ENCODE measurements at places on chromosomes 2 and 18.
A peak's percentile ranks its signal among the peaks of the same experiment; 100 is the strongest.

DNA sequence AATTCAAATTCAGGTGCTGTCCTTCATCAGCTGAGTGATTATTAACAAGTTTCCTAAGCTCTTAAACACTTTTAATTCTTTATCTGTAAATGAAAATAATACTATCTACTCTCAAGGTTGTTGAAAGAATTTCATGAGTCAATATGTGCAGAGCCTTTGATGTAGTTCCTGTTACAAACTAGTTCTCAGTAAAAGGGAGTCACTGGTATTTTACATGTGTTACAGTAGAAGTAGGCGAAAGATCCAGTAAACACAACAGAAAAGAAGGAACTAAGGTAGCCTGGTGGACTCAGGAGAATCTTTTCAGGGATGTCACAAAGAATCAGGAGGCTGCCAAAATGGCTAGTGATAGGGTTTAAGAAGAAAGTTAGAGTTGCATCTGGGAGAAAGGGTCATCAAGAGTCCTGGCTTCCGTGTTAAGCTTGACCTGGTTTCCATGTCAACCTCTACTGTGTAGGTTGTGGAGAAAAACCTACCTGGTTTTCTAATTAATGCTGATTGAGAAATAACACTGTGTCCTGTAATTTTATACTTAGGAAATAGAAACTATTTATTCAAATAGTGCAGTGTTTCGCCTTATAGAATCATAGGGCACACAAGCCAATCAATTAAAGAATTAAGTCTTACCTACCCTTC lies 58.3 kb upstream of the TRIB2 start:
- DNase-seq, result no peak

GRCh38 chr2:125405816-125406215 lies 1250.1 kb upstream of the GYPC start:
- no peak for DNase-seq

DNA sequence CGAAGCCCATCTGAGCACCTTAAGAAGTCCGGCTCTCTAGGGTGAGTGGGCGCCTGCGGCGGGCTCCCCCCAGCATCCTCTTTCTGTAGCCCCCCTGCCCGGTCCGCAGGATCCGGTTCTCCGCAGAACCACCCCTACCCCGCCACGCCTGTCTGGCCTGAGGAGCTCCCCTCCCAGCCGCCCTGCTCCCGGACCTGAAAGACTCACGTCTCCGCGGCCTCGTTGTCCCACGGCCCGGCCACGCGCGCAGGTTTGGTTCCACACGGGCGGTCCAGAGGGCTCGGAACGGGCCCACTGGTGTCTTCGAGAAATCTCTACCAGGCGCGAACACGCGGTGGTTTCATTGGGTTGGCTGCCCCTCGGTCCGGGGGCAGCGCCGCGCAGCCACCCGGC lies 237 bp downstream of the SLC39A6 start:
- no peak for DNase-seq

- DNase-seq, result no peak
Measured at GRCh38 chr2:29640360-29640759, 281.0 kb downstream of the ALK start.

DNA sequence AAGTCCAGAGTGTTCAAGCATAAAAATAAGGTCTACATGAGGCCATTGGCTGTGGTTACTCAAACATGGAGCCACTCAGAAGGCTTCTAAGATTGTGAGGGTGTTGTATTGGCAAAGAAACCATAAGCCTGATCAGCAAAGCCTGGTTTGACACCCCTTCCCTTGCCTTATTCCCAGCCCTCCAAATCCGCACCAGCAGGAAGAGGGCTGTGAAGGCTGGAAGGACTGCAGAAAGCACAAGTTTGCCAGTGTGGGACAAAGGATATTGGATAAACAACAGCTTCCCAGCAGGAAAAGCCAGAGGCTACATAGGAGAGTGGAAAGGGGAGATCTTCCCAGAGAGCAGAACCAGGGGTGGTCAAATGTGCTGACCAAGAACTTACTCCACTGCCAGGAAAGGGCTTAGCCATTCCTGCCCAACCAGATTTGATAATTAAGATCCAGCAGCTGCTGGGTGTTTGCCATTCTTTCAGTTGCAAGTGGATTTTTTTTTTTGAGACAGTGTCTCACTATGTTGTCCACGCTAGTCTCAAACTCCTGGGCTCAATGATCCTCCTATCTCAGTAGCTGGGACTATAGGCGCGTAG lies 1.5 kb upstream of the PRKAG3 start:
- DNase-seq, result no peak

- DNase-seq, result no peak
Measured at GRCh38 chr2:8320311-8321066, 361.4 kb upstream of the ID2 start.

DNA sequence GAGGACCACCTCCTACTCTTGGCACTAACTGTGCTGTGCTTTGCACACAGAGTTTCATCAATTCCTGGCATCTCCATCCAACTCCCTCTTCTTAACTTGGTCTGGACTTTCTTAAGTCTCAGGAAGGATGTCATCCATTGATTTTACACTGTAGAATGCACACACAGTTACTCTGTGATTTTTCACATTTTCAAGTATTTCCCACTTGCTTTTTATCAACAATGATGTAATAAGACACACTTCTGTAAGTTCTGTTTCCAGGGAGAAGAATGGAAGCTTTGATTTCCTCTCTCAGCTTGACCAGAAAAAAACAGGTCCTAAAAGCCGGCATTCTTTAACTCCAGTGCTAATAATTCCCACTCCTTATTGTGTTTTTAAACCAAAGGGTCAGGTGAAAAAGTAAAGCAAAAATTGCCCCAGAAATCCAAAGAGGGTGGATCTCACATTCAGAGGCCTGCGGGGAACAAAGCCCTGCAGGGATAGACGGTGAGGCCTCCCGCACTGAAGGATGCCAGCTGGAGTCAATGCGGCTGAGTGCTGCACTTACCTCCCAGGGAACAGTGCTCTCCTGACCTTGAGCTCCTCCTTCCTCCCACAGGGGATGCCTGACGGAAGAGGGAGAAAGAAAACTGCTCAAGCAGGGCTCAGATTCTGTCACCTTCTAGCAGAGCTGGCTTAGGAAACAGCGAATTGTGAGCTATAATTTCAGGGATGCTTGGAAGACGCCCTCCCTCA lies 83.1 kb downstream of the PDCL3 start:
- no peak for DNase-seq

DNA sequence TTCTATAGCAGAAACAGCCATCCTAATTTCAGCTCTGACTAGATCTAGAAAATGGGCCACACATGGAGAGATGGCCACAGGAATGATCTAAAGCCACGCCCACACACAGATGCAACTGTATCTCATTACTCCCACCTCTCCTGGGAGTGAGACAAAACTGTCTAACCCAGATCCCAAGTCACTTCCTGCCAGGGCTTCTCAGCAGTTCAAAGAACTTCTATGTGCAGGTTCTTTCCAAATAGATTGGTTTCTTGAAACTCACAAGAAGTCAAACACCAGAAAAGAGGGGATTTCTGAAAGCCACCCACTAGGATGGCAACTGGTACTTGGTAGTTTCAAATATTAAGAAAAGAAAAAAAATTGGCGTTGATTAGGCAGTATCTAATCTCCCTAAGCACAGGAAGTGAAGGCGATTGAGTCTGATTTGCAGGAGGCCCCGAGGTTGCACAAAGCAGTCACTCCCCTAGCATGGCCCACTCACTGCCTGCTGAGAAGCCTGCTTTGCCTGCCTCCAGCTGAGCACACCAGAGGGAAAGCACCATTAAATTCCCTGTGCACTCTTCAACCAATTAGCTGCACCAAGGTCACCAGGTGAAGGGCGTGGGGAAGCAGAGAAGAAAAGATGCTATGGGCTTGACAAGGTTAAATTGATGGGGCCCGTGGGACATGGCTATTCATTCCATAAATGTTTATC lies 51.1 kb downstream of the PAPOLG start:
- no peak for DNase-seq

GRCh38 chr2:44120428-44120827 lies 48.2 kb upstream of the PPM1B start:
- no peak for DNase-seq

DNA sequence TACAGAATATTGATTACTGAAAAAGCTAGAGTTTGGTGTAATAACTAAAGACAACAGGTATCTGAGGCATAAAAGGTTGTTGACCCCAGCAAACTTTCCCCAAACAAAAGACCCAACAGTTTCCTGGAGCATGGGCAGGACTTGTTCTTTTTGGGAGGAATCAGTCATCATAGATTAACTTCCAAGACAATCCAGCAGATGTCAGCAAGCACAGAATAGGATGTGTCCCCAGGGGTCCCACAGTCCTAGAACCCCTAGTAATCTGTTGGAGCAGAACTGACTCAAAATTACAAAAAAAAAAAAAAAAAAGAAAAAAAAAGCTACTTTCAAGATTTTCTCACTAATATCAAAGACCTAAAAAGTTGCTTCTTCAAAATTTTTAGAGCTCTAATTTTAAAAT lies 564.7 kb upstream of the SLC39A10 start:
- DNase-seq, result no peak

DNA sequence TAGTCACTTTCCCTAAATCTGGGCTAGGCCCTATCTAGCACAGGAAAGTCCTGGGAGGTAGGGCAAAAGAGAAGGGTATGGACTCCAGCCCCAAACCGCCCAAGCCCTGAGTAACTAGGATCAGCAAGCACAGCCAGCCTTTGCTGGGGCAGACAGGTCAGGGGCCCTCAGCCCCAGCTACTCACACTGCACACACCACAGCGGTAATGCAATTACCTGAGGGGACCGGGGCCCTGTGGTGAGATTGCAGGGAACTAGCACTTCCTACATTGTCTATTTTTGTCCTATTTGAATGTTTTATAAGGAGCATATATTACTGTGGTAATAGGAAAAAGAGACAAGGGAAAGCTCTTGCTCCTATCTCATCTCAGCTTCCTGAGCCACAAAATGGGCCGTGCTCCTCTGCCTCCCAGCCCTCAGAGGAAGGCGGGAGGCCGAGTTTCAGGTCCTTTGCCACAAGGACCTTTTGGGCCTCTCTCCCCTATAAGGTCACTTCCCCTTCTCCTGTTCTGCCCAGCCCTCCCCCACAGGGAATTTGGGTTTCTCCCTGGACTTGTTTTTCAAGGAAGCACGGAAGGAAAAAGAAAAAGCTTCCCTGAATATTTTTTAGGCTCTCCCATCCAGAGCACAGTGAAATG lies 20.5 kb downstream of the RAB11FIP5 start:
- no peak for DNase-seq

- no peak for DNase-seq
Measured at GRCh38 chr2:46493241-46493970, 14.0 kb downstream of the TMEM247 start.

DNA sequence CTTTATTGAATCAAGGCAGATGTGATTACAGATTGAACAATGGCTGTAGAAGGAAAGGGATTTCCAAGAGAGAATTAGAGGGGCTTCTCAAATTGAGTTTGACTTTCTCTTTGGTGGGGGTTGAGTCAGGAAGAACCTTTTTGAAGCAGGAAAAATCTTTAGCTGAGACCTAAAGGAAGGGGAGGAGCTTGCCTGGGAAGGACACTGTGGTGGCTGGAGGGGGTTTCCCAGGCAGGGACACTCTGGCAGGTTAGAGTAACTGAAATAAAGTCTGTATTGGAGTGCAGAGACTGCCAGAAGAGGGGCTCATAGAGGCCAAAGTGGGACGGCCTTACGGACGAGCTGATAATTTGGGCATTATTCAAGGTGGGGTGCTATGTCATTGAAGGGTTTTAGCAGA lies 69.3 kb downstream of the NEDD4L start:
- DNase-seq, result no peak

DNA sequence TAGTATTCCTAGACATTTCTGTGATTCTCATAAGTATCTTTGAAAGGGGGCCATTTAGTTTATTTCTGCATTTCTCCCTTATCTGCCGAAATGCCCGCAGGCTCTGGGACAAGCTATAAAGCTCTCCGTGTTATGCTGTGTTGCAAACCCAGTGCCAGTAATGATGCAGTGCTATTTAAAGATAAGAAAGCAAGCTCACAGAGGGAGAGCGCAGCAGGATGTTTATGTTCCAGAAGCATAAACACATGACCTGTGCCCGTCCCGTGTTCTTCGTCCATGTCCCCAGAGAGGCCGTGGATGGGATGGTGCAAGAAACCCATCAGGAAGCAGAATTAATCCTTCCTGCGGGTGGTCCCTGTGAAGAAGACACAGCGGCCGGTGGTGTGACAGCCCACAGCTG lies 99.4 kb downstream of the NEDD4L start:
- DNase-seq, result no peak

- DNase-seq, result no peak
Measured at GRCh38 chr2:98126061-98126460, 39.1 kb downstream of the VWA3B start.

- peak; percentile 89 for DNase-seq
Measured at GRCh38 chr2:10043906-10044601, 704 bp downstream of the KLF11 start.

- DNase-seq, result no peak
Measured at GRCh38 chr2:73255007-73255644, 21.0 kb downstream of the CCT7 start.

GRCh38 chr18:76209597-76209996 lies 285.4 kb downstream of the ZNF516 start:
- DNase-seq, result no peak

DNA sequence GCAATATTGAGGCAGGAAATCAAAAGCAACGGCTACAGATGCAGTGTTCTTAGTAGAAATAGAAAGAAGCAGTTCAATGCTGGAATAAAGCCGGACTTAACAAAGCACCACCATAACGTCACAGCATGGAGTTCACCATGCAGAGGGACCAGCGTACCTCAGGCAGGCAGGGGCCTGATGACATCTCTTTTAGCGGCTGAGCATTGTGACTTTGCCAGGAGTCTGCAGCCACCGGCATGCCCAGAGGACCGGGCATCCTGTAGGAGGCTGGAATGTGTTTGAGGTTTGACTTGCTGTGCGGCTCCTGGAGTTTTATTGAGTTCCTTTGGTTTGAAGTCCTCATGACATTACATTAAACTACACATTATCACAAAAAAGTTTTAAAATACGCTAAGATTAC lies 139.8 kb downstream of the UXS1 start:
- DNase-seq, result no peak

DNA sequence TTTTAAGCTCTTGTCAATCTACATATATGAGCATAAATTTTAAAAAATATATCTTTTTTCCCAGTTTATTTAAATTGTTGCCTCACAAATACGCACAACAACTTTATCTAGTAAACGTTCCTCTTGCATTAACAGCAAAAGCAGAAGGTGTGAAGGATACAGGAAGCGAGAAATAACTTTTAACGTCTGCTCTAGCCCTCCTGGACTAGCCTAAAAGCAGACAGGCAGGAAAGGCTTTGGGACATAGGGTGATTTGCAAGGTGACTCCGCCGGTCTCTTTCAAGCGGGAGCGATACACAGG lies 434 bp upstream of the DUSP19 start:
- no peak for DNase-seq

DNA sequence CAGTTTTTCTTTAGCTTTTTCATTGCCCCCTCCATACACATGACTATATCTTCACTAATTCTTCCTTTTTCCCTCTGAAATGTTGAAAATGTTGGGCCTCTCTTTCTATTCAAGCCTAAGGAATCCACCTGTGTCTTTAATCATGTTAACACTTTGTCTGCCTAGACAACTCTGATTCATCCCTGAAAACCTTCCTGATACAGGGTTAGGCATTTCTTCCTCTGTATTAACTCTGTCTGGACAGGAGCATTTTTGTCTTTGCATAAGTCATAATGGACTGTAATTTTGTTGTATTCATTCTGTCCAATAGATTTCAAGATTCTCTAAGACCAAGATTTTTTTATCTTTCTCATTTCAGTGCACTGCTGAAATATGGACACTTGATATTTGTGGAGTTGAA lies 297.3 kb downstream of the IKZF2 start:
- no peak for DNase-seq

Measured in D341Med (cell line).